ENCODE measurements at places on chromosomes 7 and 10.
A peak's percentile ranks its signal among the peaks of the same experiment; 100 is the strongest.

GRCh38 chr7:43242628-43243255 lies 130.3 kb downstream of the HECW1 start:
- DNase-seq, result no peak

GRCh38 chr10:7397049-7398035 lies 13.5 kb downstream of the SFMBT2 start:
- no peak for DNase-seq

- DNase-seq, result no peak
These were observed 644 bp downstream of the PPP1R35 start for GRCh38 chr7:100435401-100436304.

DNA sequence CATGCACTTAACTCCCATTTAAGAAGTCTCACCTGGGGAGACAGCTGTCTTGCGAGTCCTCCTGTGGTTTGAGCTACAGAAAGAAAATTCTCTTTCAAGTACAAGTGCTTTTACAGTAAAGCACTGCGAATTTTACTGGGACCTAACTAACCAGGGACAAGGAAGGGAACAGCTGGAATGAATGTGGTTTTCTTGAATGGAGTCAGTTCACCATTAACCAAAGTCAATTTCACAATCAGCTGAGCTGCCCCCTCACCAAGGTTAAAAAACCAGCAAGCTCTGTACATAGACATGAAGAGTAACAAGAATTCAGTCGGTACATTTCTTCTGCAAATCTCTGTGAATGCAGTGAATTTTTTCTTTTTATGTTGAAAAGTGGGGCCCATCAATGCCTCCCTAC lies 56.3 kb downstream of the GFRA1 start:
- DNase-seq, result no peak

GRCh38 chr10:96619796-96620773 lies 33.3 kb upstream of the TM9SF3 start:
- peak; percentile 3 for DNase-seq

DNA sequence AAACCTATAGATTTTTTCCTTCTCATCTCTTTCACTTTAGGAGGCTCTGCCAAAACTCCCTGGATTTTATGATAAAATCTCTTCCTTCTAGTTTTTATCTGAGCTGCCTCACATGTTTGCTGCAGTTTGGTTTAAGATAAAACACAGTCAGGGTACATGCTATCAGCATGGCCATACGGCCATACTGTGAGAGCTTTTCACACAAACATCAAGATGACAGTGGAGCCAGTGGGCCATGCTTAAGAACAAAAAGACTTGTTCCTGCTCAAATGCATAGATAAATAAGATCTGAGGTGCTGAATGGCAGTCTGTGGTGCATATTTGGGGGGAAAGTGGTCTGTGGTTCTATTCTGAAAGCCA lies 91.0 kb downstream of the ELMO1 start:
- DNase-seq, result no peak

DNA sequence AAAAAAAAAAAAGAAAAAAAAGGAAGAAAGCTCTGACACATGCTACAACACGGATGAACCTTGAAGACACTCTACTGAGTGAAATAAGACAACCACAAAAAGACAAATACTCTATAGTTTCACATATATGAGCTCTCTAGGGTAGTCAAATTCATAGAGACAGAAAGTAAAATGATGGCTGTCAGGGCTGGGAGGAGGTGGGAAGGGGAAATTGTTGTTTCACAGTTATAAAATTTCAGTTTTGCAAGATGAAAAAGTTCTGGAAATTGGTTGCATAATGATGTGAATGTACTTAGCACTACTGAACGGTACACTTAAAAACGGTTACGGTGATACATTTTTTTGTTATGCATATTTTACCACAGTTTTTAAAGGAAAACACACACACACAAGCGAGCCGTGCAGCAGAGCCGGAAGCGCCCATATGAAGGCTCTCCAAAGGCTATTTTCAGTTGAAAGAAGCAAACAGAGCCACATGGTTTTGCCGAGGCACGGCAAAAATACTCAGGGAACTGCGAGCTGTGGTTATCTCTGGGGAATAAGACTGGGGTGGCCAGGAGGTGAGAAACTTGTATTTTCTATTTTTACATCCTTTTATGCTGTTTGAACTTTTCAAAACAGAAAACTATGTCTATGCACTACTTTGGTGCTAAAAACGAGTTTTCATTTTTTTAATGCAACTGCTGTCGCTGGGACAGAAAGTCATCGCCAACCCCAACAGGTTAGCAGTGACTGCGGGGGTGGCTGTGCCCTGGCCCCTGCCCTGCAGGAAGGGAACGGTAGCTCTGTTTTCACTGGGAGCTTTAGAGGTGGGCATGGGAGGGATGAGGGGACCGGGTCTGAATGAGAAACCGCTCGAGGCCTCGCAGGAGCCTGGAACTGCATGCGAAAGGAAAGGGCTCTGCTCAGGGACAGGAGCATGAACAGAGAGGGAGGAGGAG lies 132.9 kb downstream of the OAT start:
- DNase-seq, result no peak

- no peak for DNase-seq
These were observed 260.4 kb downstream of the SEMA3A start for GRCh38 chr7:83934118-83934734.

GRCh38 chr10:60679388-60679990 lies 98.8 kb upstream of the CDK1 start:
- DNase-seq, result peak; percentile 3

DNA sequence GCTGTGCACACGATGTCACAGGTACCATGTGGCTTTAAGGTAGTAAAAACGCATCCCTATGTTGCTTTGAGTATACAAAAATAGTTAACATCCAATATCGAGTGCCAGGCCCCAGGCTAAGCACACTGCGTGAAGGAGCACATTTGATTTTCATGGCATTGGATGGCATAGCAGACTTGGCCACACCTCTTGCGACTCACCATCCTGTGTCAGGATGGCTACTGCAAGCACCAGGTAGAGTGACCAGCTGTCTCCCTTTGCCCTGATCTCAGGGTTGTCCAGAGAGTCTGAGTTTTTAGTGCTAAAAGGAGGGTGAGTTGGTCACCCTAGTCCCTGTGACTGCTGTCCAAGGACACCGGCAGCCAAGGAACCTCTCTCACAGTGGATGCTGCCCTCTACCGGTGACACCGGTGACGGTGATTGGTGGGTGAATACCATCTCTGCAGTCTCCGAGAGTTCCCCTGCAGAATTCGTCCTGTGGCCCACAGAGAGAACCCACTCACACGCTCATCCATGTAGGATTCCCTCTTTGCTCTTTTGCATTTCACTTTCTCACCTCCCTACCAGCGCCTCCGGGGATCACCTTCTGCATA lies 76.1 kb downstream of the BICC1 start:
- DNase-seq, result no peak

DNA sequence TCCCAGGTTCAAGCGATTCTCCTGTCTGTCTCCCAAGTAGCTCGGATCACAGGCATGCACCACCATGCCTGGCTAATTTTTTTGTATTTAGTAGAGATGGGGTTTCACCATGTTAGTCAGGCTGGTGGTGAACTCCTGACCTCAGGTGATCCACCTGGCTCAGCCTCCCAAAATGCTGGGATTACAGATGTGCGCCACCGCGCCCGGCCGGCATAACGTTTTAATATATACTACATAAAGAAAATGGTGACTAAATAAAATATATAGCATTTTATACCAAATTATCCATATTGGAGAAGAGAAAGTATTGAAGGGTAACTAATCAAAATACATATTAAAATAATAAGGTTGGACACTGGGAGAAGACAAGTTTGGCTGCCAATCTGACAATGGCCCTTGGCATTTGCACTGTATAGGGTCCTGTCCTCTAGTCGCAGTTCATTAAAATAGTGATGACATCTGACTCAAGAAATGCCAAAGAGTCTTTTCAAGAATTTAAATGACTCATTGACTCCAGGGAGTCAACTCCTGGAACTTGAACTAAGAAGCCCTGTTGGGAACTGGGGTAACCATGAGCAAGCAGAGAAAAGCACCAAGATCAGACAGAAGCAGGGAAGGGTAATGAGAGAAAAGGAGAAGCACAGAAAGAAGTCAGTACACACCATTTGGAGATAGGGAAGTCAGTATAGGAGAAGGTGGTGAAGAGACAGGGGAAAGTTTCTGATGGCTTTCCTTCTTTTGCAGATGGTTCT lies 91.1 kb downstream of the CH25H start:
- no peak for DNase-seq

- no peak for DNase-seq
These were observed 5.8 kb downstream of the GRIFIN start for GRCh38 chr7:2470204-2471021.

DNA sequence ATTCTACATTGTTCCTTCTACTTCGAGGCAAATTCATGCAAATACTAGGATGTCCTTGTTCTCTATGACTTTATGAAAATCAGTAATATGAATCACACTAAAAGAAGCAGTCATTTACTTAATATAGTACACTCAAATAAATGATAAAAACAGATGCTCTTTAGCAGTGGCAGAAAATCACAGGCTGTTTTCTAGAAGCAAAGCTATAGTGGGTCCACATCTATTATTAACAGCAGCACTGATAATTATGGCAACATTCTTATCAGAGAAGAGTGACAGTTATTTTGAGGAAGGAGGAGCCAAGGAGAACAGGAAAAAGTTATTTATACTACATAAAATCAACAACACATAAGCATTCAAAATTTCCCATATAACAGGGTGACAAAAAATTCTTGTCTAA lies 16.5 kb downstream of the KIF5B start:
- DNase-seq, result no peak

DNA sequence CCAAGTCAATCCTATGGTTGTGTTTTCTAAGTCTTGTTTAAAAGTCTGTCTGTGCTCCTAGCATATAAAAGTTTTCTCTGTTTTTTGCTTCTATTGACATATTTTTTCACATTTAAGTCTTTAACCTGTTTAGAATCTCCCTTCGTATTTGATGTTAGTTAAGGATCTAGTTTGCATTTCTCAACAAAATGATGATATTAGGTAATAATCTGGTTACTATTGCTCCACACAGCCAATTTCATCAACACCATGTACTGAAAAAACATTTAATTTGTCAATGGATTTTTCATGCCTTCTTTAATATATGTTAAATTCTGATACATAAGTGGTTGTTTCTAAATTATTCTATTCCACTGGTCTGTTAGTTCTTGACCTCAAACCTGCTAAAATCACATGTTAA lies 17.5 kb upstream of the TSGA13 start:
- no peak for DNase-seq

- no peak for DNase-seq
These were observed 42.3 kb downstream of the JMJD1C start for GRCh38 chr10:63423494-63423893.

- no peak for DNase-seq
These were observed 137.9 kb downstream of the KLF6 start for GRCh38 chr10:3647074-3647473.

GRCh38 chr10:130500261-130501000 lies 364.2 kb downstream of the GLRX3 start:
- DNase-seq, result no peak

DNA sequence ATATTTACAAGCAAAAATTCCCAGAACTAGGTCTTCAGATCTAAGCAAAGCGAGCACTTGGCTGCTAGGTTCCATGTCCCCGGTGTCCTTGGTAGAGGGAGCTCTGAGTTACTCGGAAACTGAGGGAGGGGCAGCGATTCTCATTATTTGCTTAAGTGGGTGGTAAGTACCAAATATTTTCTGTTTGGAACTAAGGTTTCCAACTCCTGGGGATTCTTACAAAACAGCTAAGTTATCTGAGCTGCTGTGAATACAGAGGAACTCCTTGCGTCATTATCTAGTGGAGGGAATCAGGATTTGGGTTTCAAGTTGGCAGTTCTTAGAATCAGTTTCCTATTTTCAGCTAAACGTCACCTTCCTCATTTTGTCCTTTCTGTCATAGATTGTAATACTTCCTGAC lies 76.8 kb upstream of the IKZF1 start:
- DNase-seq, result no peak

- DNase-seq, result no peak
These were observed 175.3 kb downstream of the MBL2 start for GRCh38 chr10:52597189-52597863.

GRCh38 chr10:109895095-109895818 lies 28.1 kb downstream of the XPNPEP1 start:
- no peak for DNase-seq

DNA sequence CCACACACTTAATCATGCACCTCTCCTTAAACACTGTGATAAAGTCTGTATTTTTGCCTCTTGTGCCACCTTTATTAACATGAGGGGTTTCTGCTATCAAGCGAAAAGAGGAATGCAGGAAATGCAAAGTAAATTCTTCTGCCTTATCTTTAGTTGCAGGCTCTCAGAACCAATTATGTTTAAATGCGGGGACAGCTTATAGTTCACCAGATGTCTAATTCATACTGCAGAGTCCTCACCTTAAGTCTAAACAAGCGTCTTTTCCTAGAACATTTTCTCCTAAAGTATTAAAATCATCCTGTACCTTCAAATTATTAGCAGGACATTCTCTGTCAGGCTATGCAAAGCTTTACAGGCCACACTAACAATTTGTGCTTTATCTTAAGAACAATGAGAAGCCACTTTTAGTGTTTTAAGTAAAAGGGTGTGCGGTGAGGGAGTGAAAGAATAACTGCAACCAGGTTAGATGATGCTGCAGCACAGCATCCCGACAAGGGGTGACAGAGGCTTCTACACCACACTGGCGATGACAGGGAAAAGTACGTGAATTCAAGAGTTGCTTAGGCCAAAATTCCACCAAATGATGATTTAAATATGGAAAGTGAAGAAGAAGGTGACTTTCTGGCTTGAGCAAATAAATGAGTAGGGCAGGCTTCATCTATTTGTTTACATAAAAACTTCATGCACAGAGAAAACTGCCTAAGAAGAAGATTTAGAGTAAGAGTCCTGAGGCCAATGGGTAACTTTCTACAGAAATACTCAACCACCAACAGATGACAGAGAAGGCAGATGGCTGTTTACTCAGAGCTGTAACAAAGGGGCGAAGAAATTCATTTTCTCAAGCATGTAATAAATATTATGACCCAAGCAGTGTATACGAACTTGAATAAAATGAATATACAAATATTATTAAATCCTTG lies 36.0 kb downstream of the EZH2 start:
- no peak for DNase-seq

DNA sequence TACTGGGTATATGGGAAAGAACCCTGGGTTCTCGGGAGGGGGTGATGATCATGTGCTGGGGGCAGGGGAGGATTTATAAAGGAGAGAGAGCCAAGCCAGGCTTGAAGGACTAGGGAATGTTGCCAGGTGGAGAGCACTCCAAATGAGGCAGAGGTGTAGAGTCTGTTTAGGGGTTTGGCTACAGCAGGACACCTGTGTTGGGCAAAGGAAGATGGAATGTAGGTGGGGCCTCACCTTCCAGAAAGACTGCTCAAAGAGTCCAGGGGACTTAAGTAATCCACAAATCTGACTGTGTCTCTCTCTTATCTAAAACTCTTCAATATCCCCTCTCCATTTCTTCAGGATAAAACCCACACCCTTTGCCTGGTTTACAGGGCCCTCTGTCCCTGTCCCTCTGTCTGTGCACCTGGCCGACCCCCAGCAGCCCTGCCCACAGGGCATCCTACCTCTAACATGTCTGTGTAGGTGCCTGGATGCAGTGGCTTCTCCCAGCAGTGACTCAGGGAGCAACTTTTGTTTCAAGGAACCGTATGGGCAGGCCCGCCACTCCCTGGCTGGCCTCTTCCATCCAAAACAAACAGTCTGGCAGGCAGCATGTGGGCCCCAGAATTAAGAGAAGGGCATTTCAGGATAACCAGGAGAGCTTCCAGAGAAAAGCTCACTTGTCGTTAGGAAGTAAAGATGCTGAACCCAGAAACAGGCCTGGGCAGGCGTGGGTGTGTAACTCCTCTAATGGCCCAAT lies 10.6 kb upstream of the PLEKHA1 start:
- peak; percentile 21 for DNase-seq

GRCh38 chr7:11623093-11623678 lies 208.8 kb downstream of the THSD7A start:
- no peak for DNase-seq

- DNase-seq, result no peak
These were observed 797.3 kb downstream of the XPNPEP1 start for GRCh38 chr10:109126016-109126415.

- no peak for DNase-seq
These were observed 40.5 kb upstream of the RNF148 start for GRCh38 chr7:122743211-122743610.
